NCI-H1048 (cell line): ENCODE measurements at places on chromosomes 1 and 21.

GRCh38 chr1:15213341-15213821 lies 33.6 kb upstream of the FHAD1 start:
- DNase-seq: no peak

GRCh38 chr1:26690576-26691031 lies 5.2 kb upstream of the ARID1A start:
- DNase-seq: no peak

DNA sequence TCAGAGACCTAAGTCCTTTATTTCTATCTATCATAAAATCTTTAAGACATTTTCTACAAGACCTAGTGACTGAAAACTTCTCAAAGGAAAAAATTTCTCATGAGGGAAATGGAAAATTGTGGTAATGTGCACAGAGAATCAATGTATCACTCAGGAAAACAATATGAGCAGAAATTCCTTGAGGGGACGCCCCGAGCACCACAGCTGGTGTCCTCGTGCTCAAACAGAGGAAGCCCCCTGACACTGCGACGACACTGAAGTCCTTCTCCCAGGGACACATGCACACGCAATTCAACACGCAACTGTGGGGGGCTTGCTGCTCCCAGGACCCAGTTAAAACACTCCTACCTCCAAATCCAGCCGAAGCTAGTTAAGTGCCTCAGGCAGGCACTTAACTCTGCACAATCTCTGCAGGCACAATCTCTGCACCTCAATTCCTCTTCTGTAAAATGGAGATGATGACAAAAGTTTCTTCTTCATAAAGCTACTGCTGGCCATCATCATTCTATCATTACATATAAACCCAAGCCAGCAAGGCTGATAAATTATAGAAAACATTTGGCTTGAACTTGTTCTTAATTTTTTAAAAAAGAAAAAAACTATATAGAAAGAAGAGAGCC lies 16.0 kb downstream of the ZBTB17 start:
- DNase-seq: no peak

DNA sequence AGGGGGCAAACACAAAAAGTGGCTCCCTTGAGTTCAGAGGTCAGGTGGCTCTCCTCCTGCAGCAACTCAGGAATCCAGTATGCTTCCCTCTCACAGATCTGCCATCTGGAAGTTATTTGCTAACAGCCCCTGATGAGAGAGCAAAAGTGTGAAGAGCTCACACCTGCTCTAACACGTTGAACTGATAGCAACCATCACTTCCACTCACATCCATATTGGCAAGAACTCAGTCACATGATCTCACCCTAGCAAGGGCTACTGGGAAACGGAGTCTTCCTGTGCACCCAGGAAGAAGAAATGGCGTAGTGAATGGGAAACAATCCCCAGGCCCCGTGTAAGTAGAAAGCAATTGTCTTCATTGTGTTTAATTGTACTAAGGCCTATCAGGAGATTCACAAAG lies 20.7 kb upstream of the SLC45A1 start:
- no peak for DNase-seq

DNA sequence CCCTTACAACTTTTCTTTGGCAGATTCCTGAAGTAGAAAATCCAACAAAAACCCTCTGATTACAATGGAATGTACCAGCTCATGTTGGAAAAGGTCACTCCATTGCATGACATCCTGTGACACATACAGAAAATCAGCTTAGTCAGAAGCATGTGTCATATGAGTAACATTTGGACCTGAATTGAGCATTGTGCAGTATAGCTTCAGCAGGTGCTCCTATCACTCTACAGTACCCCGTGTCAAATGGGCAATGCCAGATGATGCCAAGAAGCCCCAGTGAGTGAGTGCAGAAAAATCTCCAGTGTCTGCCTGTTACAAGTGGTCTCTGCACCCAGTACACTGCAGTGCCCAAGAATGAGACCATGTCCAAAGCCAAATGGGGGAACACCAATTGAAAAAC lies 129.7 kb upstream of the RUNX1 start:
- DNase-seq: no peak

DNA sequence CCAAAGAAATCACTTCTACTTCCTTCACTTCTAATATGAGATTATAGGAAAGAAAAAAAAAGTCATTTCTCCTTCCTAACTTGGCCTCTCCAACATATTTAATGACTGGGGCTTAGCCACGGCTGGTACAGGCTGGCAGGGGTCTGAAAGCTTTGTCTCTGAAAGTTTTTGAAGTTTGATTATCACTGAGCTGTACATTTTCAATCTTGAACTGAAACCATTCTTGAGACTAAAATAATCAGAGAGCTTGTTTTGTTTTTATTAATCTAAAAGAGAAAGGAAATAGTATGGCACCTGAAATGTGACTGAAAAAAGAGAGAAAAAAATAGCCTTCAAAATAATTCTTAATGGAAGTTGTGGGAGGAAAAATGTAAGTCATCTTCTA lies 3.8 kb upstream of the KRTAP19-8 start:
- DNase-seq: no peak
